ENCODE measurements at places on chromosomes 2 and 18.

- no peak for DNase-seq
Measured at GRCh38 chr18:3985020-3985419, 470.1 kb downstream of the DLGAP1 start.

DNA sequence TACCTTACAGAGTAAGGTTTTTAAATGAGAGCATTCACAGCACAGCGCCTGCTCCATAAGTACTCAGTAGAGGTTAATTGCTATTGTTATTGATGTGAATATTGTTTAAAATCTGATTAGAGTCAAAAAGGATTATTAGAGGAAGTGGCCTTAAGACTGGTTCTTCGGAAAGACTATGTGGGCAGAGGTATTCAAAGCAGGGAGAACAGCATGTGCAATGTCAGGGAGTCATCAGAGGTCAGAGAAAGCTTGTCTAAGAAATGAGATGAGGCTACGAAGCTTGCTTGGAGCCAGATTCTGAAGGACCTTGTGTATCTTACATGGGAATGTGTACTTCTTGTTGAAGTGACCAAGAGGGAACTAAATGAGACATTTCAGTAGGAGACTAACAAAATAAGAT lies 49.8 kb downstream of the PMS1 start:
- DNase-seq: no peak

- DNase-seq: peak; percentile 62
Measured at GRCh38 chr2:127675331-127676261, at the start of gene LIMS2. LIMS2 (minus strand) TSS chr2:127675530; CDS start chr2:127675024, 506 bp downstream.

- DNase-seq: no peak
Measured at GRCh38 chr18:34521040-34521439, 189.1 kb upstream of the DTNA start.

DNA sequence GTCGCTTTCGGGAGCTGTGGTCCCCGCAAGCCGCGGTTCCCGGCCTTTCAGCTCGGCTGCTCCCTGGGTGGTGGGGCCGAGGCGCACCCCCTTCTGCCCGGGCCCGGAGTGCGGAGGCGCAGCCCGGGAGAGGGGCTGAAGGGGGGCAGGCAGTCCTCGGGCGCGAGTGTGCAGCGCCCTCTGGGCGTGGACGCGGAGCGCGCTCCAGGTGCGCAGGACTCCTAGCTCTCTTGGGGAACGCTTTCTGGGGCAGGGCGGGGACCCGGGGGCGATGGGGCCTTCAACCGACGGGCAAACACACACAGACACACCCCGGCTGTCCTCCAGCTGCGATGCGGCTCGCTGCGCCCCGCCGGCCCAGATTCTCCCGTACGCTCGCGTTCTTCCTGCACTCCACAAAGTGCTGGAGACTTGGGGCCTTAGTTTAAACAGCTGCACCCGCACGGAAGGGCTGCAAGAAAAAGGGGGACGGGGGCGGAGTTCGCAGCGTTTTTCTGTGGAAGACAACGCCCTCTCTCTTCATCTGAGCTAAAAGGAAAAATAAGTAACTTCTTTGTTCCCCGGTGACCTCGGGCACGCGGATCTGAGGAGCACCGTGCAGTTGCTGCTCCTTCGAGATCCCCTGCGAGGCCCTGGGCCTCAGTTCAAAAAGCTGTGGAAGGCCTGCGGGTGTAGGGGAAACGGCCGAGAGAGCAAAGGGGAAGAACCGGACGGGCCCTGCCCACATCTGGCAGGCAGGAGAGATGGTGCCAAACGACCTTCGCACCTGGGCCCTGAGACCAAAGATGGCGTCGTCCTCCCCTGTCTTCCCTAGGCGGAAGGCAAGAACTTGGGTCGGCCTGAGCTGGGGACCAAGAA lies 593 bp upstream of the SDC1 start:
- peak; percentile 41 for DNase-seq

DNA sequence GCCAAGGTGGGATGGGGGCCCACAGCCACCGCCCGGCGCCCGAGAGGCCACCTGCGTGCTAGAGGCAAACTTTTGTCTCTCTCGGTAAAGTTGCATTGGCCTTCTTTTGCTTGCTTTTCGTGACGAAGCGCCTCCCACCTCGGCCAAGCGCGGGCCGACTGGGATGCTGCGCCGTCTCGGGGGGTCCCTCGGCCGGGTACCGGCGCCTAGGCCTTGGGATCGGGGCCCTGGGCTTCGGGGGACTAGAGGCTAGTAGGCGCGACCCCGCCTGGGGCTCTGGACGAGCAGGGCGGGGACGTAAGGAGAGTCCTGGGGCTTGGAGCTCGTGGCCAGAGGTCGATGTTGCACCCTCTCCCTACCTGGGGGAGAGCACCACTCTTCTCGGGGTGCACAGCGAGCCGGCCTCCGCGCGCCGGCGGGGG lies 545 bp downstream of the GLI2 start:
- no peak for DNase-seq

DNA sequence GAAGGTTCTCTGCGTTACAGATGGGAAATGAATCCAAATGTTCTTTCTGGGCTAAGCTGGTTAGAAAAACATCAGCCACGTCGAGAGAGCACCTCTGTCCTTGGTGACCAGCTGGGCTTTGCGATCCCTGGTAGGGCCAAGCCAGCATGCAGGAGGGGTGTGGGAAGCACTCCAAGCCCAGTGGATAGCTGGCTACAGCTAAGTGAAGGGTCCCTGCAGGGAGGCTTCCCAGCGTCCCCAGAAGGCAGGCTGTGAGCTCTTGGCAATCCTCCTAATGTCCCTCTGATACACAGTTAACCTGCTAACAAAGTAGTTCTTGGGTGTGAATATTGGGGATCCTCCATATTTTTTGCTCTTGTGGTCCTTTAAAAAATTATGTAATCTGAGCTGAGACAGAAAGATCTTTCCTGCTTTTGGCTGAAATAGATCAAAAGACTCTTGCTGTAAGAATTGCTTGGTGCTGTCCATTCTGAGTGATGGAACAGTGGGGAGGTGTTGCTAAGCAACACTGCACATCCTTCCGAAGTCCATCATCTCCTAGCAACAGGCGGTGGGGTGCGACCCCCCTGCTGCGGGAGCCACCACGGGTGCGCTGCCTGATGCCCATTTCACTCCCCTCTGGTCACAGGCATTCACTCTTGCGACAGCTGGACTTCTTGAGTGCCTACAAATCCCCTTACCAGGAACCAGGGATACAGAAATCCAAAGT lies 88.5 kb upstream of the UXS1 start:
- DNase-seq: no peak

GRCh38 chr18:75003764-75004690 lies 204.9 kb downstream of the PTGR3 start:
- no peak for DNase-seq

DNA sequence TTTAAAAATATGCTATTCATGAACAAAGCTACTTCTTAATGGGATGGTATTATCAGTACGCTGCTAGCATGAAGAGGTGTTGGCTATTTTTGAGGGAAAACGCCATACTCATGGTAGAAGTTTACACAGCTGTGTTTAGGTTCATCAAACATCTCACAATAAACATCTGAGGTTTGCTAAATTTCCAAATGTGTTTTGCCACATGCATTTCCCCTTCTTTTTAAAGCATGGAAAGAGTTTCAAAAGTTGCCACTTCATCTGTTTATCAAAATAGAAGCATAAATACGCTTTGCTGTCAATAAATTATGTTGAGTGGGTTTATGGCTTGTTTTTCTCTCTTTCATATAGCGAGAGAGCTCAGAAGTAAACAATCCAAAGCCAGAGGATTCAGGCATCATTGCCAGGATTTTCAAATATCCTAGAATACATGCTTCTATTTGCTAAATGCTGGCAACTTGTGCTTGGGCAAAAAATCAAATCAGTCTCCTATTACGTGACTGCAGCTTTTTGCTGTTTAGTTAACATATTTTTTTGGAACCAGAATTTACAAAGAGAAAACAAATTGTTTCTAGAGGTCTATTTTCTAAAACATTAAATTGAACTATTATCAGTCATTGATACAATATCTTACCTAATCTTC lies 1919.9 kb upstream of the LRRTM1 start:
- no peak for DNase-seq

GRCh38 chr2:237459741-237460174 lies 27.3 kb upstream of the MLPH start:
- peak; percentile 80 for DNase-seq

- no peak for DNase-seq
Measured at GRCh38 chr2:88481691-88482336, 29.3 kb upstream of the FOXI3 start.

DNA sequence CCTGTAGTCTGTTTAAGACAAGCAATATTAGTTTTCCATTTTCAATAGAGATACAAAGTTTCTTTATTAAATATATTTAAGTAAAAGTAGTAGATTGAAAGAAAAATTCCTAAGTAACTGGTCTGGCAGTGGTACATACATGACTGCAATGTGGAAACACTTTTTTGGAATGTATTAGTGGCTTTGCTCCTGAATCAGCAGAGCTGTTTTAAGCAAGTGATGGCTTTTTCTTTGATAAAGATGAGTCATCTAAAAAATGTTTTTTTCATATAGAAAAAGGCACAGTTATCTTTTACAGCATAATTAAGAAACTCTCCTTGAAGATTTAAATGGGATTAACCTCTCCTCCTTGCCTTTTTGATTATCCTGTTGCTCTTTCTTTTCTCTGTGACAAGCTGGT lies 34.9 kb downstream of the KDM3A start:
- DNase-seq: peak; percentile 75

DNA sequence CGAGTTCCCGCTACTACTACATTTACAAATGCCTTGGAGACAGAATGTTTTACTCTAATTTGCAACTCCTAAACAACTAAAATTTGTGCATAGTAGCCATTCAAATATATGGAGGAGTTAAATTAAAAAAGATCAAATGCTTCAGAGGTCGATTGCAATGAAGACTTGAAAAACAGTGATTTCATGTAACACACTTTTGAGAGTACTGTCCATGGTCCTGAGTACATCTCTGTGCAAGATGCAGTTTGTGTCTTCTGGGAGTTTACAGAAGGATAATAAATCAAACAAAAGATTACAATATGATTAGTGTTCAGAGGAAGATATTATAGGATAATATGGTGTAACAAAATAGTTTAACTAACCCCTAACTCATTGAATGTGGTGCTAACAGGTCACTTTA lies 894.7 kb downstream of the TMEM182 start:
- DNase-seq: no peak

DNA sequence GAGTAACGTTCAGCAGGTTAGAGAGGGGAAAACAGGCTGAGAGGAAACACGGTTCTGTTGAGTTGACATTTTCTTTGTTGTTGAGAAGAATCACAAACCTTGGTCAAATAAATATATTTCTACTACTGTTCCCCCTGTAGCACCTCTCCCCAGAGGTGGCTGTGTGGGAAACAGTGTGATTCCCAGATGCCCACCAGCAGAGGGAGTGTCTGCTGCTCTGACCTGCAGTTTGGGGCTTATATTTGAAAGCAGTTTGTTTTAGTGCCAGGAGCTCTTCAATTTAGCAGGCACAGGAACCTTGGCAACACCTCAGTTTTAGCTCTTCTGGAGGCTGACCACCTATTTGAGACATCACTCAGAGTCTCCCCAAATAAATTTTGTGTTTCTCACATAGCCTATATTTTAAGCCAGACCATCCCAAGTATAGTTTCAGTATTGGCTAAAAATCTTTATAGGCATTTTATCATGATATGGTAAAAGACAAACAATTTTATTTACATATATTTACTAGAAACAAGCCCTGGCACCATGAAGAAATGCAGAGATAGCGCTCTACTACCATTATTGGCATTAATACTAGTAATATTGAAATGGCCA lies 75.7 kb downstream of the PIK3C3 start:
- DNase-seq: peak; percentile 24

GRCh38 chr2:170236680-170237047 lies 58.7 kb downstream of the MYO3B start:
- DNase-seq: no peak

DNA sequence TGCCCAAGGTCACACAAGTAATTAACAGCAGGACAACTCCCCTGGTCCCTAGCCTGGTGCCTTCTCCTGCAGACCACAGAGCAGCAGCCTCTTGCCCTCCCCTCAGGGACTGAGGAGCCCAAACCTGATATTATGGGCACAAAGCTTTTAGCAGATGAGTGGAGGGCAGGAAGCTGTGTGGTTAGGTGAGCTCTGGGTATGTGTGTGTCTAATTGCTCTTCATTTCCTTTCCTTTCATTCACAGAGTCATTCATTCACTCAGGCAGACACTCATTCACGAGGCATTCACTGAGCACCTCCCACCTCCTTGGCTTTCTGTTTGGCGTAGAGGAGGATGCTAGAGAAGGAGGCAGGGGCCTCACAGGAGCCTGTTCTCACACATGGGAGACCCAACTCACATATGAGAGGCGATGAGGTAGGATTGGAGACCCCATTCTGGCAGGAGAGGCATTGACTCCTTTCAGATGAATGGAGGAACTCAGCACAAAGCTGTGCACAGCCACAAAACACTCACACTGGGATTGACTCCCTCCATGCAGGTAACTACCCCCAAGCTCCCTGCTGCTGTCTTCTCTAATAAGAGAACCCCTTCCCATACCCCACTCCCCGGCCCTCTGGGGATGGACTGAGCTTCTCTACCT lies 306.8 kb upstream of the SKOR2 start:
- DNase-seq: no peak

DNA sequence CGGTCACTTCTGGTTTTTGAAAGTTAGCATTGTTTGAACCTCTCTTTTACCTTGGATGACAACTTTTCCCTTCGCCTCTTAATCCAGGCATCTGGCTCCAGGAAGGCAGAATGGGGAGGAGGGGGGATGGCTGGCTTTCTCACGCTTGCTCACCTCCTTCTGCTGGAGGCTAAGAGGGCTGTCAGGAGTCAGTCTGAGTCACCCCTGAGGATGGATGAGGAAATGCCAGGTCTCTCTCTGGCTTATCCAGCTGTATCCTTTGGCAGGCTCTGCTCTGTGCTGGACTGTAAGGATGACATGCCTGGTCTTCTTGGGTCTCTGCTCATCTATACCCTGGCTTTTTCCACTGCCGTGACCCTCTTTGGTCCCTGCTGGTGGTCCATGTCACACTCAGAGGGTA lies 142.9 kb upstream of the GYPC start:
- no peak for DNase-seq

- DNase-seq: no peak
Measured at GRCh38 chr18:11147962-11148679, 1.2 kb downstream of the PIEZO2 start.

GRCh38 chr2:196234672-196235071 lies 63.3 kb upstream of the STK17B start:
- peak; percentile 84 for DNase-seq

GRCh38 chr2:158619496-158619895 lies 162.7 kb downstream of the PKP4 start:
- DNase-seq: peak; percentile 34

DNA sequence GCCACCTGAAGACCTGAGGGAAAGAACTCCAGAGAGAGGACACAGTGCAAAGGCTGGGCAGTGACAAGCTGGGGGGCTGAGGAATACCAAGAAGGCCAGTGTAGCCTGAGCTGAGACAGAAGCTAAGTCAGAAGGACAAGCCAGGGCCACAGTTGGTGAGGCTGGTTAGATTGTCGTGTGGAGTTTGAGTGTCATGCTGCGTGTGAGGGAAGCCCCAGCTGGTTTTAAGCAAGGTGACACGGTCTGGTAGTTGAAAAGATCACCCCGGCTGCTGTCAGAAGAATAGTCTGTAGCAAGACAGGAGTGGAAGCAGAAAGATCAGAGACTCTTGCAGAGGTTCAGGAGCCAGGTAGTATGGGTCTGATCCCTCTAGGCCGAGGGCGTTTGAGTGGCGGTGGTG lies 50.6 kb upstream of the RMDN2 start:
- no peak for DNase-seq

Data from AG10803 (cell line).